CD8-positive, alpha-beta T cell (primary cell): ENCODE measurements at places on chromosomes 1 and 21.

DNA sequence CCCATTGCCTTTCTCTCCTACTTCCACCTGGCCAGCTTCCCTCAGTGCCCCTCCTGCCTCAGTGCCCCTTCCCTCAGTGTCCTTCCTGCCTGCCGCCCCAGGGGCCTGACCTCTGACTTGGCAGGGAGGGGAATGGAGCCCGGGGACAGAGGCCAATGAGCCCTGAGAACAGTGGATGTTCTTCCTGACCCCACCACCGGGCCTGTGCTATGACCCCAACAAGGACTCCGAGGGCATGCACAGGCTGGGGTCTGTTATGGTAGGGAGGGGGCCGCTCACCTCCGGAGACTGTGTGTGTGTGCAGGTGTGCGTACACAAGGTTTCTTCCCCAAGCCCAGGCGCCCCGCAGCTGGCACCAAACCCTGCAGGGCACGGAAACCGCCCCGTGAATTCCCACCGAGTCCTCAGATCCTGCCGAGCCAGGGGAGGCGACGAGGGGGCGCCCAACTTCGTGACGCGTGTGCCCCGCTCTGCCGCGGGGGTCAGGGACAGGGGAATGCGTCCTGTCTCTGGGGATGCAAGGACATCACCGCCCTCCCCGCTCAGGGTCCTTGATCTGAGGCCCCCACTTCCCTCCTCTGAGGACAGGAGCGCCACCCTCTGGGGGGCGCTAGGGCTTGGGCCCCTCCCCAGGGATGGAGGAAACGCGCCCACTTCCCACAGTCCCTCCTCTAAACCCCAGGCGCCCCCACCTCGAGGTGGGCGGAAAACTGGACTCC lies 766 bp downstream of the RAP1GAP start:
- DNase-seq: no peak

GRCh38 chr1:86708920-86709319 lies 4.5 kb downstream of the SH3GLB1 start:
- peak; percentile 14 for DNase-seq

GRCh38 chr21:24693779-24694178 lies 913.5 kb downstream of the MRPL39 start:
- no peak for DNase-seq

DNA sequence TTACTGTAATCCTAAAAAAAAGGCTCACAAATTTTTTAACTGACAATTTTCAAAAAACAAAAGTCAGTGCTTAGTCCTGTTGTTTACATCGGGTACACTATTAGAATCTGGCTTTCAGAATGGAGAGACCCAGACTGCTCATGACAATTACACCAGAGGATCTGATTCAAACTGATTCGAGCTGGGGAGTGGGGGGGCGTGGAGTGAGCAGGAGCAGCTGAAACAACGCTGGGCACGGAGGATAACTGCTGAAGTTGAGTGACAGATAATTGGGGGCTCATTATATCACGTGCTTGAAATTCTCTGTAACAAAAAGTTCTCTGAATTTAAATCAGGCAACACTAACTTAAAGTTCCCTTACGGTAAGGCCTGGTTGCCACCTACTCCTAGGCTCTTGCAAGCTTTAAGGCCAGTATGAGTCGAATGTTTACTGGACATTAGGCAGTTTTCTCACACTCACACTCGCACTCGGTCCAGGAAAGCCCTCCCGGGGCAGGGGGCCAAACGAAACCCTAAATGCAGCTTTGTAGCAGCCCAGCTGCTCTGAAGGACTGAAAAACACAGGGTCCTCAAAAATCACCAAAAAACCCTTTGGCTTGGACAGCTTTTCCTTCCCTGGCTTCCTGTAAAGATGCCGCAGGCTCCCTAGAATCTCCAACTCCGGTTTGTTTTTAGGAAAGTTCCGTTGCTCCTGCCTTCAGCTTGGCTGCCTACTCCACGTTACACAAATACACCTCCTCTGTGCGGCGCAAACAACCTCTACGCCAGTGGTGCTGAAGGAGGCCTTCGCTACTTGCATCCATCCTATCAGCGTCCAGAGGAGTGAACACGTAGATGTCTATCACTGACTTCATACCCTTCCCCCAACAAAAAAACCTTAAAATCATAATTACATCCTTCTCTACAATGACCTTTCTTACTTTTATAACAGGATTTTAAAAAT lies 42.9 kb downstream of the CAPZB start:
- DNase-seq: no peak

DNA sequence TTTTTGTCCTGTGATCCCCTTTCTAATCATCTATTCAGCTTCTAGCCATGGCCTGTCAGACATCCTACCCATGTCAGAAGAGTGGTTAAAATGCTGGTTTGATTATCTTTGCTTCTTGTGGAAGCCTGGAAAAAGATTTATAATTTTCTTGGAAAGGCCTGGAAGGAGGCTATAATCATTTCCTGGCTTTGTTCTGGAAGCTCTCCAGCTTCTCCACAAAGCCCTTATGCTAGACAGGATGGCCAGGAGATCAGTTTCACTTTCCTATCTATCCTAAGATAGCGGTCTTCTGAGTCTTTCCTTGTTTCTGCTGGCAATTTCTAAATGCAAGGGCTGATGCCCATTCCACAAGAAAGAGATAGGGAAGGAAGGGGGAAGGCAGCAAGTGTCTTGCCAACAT lies 90.9 kb upstream of the SLC44A3 start:
- no peak for DNase-seq

GRCh38 chr1:111568160-111568647 lies 51.4 kb upstream of the RAP1A start:
- DNase-seq: no peak

- peak; percentile 6 for DNase-seq
These were observed 9.7 kb downstream of the OR2B11 start for GRCh38 chr1:247448107-247448791.

DNA sequence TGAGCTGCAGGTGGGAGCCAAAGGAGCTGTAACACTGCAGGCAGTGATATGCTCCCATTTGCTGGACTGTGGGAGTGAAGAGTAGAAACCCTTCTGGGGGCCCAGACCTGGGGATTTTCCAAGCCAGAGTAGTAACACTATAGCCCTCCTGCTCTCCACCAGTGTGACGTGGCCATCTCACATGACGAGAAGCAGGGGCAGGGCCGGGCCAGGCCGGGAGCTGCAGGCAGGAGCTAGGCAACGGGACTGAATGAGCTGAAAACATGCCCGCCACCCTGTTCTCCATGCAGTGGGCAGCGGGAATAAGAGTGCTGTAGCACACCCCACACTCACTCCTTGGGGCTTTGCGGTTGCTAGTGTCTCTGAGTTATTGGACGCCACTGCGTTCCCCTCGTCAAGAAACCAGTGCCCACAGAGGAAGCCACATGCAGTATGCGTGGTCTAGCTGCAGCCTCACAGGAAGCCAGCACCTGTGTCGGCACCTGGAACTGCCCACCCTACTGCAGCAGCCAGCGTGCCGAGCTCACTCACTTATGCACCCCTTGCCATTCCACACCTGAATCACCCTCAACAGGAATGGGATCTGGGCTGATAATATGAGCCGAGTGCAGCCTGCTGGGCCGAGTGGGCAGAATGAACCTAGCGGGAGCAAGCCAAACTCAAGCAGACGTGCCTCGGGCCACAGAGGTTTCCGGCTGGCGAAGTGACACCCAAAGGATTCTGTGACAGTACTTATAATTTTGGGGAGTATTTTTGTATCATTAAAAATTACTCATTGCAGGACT lies 1389.6 kb downstream of the KCNT2 start:
- DNase-seq: no peak

- no peak for DNase-seq
These were observed 666.7 kb downstream of the NCAM2 start for GRCh38 chr21:21664871-21665270.

- no peak for DNase-seq
These were observed 6.5 kb downstream of the RNU5D-1 start for GRCh38 chr1:44724296-44724954.

GRCh38 chr1:115725600-115725999 lies 42.9 kb downstream of the CASQ2 start:
- DNase-seq: no peak

- no peak for DNase-seq
These were observed 183.2 kb downstream of the KIF26B start for GRCh38 chr1:245337829-245338484.

GRCh38 chr1:239169276-239169675 lies 217.1 kb upstream of the CHRM3 start:
- DNase-seq: no peak

DNA sequence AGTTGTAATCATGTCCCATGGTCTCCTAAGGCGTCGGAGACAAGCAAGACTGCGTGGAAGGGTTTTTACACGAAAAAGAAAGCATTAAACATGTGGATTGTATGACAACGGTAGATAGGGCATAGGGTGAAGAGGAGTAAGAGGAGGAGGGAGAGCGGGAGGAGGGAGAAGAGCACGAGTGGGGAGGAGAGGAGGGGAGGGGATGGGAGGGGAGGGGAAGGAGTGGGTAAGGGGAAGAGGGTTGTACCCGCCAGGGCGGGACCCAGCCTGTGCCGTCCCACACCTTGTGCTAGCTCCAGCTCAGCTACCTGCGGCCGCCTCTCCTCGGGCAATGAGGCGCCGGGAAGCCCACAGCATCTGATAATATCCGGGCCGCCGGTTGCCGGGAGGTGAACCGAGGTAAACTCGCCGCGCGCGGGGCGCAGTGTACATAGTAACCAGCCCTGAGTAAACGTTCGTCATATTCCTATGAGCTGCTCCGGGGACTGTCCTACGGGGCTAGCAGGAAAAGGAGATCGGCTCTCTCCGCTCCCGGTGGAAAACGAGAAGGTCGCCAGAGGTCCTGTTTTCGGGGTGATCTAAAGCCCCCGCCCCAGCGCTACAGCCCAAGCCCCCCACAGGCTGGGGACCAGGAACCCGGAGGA lies 449 bp upstream of the RCAN3 start:
- peak; percentile 88 for DNase-seq

GRCh38 chr1:35886577-35887431 lies 3.8 kb downstream of the AGO1 start:
- no peak for DNase-seq

GRCh38 chr1:230109895-230110667 lies 43.0 kb downstream of the GALNT2 start:
- DNase-seq: peak; percentile 49

DNA sequence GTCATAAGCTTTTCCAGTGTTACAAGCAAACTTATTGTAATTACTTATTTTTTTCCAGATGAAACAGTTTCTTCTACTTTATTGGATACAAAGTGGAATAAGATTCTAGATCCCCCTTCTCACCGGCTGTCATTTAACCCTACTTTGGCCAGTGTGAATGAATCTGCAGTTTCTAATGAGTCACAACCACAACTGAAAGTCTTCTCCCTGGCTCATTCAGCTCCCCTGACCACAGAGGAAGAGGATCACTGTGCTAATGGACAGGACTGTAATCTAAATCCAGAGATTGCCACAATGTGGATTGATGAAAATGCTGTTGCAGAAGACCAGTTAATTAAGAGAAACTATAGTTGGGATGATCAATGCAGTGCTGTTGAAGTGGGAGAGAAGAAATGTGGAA lies 95.5 kb downstream of the ZFYVE9 start:
- DNase-seq: no peak

- no peak for DNase-seq
These were observed 52.8 kb downstream of the DUSP10 start for GRCh38 chr1:221689138-221689537.
